ENCODE measurements at places on chromosomes 12 and 14. TPM values are rescaled to one million over a fixed set of nuclear protein-coding genes. Genes with fewer than 3 reads are reported as not detected.
A peak's percentile ranks its signal among the peaks of the same experiment; 100 is the strongest.

The TTC9 gene
- 14.0 TPM for total RNA-seq

The IL22 gene
- total RNA-seq: not detected

- no peaks in the 10 kb centered on the region for H3K36me3 ChIP-seq
- peaks cover 45% of the 10 kb centered on the region for H3K4me1 ChIP-seq
- H3K27ac ChIP-seq: peak overlapping the region; percentile 54
- peak overlapping the region; percentile 54 for H3K4me3 ChIP-seq
- DNase-seq: peak; percentile 63
- no peaks in the 10 kb centered on the region for H3K27me3 ChIP-seq
Observed at GRCh38 chr12:52037248-52037861, 13.9 kb upstream of the NR4A1 start.

- H3K4me3 ChIP-seq: no peak overlapping the region
- DNase-seq: no peak
- no peaks in the 10 kb centered on the region for H3K27me3 ChIP-seq
- no peaks in the 10 kb centered on the region for H3K4me1 ChIP-seq
- no peaks in the 10 kb centered on the region for H3K36me3 ChIP-seq
Observed at GRCh38 chr14:35696119-35696518, 113.0 kb downstream of the RALGAPA1 start.

GRCh38 chr12:15225136-15225862 lies 4.1 kb upstream of the RERG start:
- H3K4me1 ChIP-seq: peaks cover 11% of the 10 kb centered on the region
- no peaks in the 10 kb centered on the region for H3K36me3 ChIP-seq
- no peak for DNase-seq
- no peak overlapping the region for H3K27ac ChIP-seq

- H3K36me3 ChIP-seq: no peaks in the 10 kb centered on the region
- DNase-seq: no peak
- no peaks in the 10 kb centered on the region for H3K4me1 ChIP-seq
- H3K4me3 ChIP-seq: no peak overlapping the region
- H3K27ac ChIP-seq: no peak overlapping the region
Observed at GRCh38 chr12:80101126-80101525, 1.8 kb downstream of the OTOGL start.

- H3K4me1 ChIP-seq: peaks cover 31% of the 10 kb centered on the region
- H3K27ac ChIP-seq: peak overlapping the region; percentile 93
- no peaks in the 10 kb centered on the region for H3K27me3 ChIP-seq
- peak overlapping the region; percentile 93 for H3K4me3 ChIP-seq
- no peak for DNase-seq
Observed at GRCh38 chr12:79934281-79935020, 446 bp downstream of the PPP1R12A start.

- DNase-seq: no peak
- no peaks in the 10 kb centered on the region for H3K36me3 ChIP-seq
- no peak overlapping the region for H3K27ac ChIP-seq
Observed at GRCh38 chr12:4287325-4288211, 14.0 kb downstream of the CCND2 start.

GRCh38 chr12:103742349-103742932 lies 98.6 kb downstream of the NT5DC3 start:
- H3K4me1 ChIP-seq: no peaks in the 10 kb centered on the region
- H3K4me3 ChIP-seq: no peak overlapping the region
- no peaks in the 10 kb centered on the region for H3K27me3 ChIP-seq
- H3K36me3 ChIP-seq: no peaks in the 10 kb centered on the region
- no peak overlapping the region for H3K27ac ChIP-seq

GRCh38 chr14:67167420-67168109 lies 21.7 kb upstream of the GARIN2 start:
- no peak for DNase-seq
- no peaks in the 10 kb centered on the region for H3K4me1 ChIP-seq
- H3K36me3 ChIP-seq: no peaks in the 10 kb centered on the region
- no peak overlapping the region for H3K27ac ChIP-seq
- H3K4me3 ChIP-seq: no peak overlapping the region
- H3K27me3 ChIP-seq: no peaks in the 10 kb centered on the region
